ENCODE measurements at places on chromosomes 4 and X.

GRCh38 chrX:133640161-133641015 is 225.1 kb upstream of the GPC4 start:
- DNase-seq: no peak

GRCh38 chr4:38609614-38610013 is 54.4 kb upstream of the KLF3 start:
- no peak for DNase-seq

DNA sequence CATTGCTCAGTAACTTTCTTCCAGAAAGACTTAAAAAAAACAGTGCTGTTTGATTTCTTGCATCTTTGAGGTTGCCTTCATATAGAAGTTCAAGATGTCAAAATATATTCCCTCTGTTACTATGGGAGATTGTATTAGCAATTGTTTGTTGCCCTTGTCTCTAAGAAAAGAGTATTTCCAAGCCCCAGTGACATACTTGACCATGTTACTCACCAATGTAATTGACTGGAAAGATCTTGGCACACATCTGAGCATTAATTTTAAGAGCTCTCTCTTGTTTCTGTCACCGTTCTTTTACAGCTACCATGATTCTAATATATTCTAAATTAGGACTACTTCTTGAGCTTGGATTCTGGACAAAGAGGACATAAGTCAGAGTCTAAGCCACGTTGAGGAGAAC is 902.7 kb upstream of the EPHA5 start:
- DNase-seq: no peak

DNA sequence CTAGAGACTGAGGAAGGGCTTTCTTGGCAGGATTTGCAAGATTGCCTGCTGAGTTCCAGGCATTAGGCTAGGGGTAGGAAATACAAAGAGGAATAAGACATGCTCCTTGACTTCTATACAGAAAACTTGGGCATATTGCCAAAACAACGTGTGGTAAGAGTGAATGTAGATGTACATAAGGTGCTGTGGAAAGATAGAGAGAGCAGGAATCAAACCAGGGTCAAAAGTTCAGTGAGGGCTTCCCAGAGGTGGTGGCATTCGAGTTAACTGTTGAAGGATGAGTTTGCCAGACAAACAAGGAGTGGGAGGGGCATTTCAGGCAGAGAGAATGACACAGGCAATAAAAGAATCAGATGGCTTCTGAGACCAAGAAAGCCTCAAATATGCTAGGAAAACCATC is 187.9 kb downstream of the KDR start:
- no peak for DNase-seq

- DNase-seq: no peak
These were observed 59.8 kb downstream of the CPLX1 start for GRCh38 chr4:766152-766515.

- DNase-seq: no peak
These were observed 33.3 kb downstream of the TMSB4X start for GRCh38 chrX:13008189-13008533.

GRCh38 chr4:113384600-113384999 is 335.1 kb downstream of the ANK2 start:
- no peak for DNase-seq

GRCh38 chr4:155114790-155115189 is 93.6 kb upstream of the NPY2R start:
- DNase-seq: no peak

GRCh38 chrX:47863187-47863586 is 26.5 kb downstream of the ZNF81 start:
- DNase-seq: no peak

DNA sequence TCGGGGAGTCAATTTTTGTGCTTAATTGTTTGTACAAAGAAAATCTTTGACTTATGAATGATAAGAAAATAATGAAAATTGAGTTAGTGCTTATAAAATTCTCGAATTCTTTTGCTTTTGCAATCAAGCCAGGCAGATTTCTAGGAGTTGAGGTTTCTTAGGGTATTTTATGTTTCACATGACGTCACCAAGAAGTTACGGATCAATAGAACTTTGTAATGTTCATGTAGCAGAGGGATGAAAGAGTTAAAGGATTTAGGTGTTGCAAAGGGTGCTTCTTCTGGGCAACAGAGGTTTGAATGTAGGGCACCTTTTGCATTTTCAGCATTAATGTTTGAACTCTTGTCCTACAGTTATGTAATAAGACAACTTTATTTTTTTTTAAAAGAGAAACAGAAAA is 19.4 kb downstream of the GBA3 start:
- DNase-seq: no peak

DNA sequence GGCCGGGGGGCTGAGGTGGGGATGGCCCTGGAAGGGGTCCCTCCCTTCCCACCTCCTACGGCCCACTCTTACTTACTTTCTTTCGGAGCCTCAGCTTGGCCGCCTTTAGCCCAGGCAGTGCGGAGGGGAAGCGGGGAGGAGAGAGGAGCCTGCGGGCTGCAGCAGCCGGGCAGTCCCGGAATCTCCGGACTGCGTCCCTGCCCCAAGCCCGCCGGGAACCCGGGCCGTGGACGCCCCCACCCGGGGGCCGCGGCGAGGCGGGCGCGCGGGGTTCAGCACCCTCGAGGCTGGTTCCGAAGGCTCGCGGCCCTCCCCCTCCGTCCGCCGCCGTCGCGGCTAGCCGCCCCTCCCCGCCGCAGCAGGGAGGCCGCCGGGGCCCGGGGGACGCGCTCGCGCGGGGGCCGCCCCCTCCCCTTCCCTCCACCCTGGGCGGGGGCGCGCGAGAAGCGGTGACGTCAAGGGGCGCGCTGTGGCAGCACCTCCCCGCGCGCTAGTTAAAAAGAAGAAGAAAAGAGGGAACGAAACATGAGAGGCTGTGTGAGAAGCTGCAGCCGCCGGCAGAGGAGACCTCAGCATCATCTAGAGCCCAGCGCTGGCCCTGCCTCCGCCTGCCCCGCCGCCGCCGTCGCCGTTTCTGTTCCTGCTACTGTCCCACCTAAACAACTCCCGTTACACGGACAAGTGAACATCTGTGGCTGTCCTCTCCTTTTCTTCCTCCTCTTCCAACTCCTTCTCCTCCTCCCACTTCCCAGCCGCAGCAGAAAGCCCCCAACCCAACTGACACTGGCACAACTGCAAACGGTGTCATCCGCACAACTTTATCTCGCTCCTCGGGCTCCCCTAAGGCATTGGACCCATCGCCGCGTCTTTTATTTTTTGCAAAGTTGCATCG is at the start of gene HHIP:
Gene HHIP (plus strand): TSS at position 526 of the 892 bp plus-strand sequence. CDS start 520 bp downstream, outside the sequence.
- no peak for DNase-seq

- no peak for DNase-seq
These were observed 81.4 kb upstream of the STIM2 start for GRCh38 chr4:26779224-26779623.

- no peak for DNase-seq
These were observed 59.0 kb downstream of the REELD1 start for GRCh38 chr4:146273204-146273901.

DNA sequence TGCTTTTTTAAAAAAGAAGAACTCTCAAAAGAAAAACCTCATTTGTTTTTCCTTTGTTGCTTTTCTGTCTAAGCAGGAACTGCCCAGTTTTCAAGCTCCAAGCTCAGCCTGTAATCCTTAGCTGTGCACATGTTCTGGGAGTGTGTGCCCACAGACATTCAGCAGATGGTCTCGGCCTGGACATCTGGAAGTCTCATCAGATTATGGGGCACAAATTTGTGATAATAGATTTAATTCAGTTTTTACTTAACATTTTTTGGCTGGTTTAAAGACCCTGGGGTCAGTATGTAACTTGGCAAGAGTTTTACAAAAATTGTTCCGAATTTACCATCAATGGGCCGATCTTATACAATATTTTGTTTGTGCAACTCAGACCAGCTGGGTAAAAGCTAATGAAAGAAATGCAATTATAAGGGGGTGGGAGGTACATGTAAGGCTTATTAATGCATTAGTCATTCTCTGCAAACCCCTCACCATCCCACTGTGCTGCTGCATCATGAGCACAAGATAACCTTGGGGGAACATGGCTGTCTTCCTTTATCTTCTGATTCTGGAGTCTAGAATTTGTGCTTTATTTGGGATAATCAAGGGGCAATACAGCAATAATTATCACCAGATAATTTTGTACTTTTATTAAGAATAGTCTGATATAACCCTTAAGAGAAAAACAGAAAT is 86.9 kb upstream of the PHOX2B start:
- no peak for DNase-seq

DNA sequence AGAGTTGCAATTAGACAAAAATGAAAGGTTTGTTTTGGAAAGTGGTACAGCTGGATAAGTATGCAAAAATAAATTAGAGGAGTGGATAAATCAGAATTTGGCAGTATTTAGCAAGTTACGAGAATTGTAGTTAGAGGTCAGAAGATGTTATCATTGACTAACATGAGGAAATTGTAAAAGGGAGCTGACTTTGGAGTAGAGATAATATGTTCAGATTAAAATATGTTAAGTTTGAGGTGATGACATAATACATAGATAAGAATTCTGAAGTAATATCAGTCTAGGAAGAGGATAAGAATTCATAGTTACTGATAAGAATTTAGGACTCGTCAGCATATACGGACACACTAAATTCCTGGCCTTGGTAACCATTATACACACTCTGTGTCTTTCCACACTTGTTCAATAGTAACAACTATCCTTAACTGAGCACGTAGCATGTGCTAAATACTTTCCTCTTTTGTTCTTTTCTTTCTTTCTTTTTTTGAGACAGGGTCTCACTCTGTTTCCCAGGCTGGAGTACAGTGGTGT is 4.1 kb upstream of the EPGN start:
- no peak for DNase-seq

- no peak for DNase-seq
These were observed 170.7 kb downstream of the PTTG2 start for GRCh38 chr4:38130884-38131283.

GRCh38 chr4:88054901-88055300 is 47.5 kb downstream of the PKD2 start:
- DNase-seq: no peak

GRCh38 chrX:112662559-112663427 is 16.9 kb downstream of the LHFPL1 start:
- no peak for DNase-seq

GRCh38 chrX:29617276-29617675 is 598.1 kb upstream of the MAGEB2 start:
- DNase-seq: no peak

DNA sequence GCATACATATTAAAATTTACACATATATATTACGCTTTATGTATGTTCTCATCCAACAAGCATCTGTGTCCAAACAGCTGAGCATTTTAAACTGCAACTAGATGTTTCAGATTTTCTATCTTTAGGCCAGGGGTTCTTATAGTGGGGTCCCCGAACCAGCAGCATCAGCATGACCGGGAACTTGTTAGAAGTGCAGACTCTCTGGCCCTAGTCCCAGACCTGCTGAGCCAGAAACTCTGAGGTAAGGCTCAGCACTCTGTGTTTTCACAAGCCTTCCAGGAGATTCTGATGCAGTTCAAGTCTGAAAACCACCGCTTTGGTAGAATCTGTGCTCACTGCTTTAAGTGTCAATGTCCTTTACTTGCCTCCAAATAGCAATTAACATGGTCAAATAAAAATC is 266.2 kb upstream of the CASK start:
- DNase-seq: no peak

- DNase-seq: no peak
These were observed 32.9 kb upstream of the GC start for GRCh38 chr4:71816676-71817303.

DNA sequence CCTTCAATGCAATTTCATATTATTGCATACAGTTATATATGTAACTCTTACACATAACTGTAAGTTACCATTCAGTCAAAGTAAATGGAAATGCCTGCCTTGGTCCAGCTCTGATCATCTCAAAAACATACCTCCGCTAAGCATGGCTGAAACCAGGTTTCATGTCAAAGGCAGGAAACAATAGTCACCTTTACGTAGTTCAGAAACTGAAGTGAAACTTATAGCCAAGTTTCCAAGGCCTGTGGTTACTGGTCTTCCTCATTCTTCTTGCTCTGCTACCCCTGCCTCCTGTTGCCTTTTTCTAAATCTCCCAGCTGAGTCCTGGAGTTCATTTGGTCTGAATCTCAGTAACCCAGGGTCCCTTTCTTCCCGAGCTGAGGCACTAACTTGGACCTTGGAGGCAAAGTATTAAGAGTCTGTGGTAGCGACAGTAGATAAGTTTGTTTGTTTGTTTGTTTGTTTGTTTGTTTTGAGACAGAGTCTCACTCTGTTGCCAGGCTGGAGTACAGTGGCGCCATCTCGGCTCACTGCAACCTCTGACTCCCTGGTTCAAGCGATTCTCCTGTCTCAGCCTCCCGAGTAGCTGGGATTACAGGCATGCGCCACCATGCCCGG is 30.8 kb downstream of the DAPP1 start:
- no peak for DNase-seq
